ENCODE measurements at places on chromosomes 6 and 20. TPM values are rescaled to one million over a fixed set of nuclear protein-coding genes. Genes with fewer than 3 reads are reported as not detected.

DNA sequence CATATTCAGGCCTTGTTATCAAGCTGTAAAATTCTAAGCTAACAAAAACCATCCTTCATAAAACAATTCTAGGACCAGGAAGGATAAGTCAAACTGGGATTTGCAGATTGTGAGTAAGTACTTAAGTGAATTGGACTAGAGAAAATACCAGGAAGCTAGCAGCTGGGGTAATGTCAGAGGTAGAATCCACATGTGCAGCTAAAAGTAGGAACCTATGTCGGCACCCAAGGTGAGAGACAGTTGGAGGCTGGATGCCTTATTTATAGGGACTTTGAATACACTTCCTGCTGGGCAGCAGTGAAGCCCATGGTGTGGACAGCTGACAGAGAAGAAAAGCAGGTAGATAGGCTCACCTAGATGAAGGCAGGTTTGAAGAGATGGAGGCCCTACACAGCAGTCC lies 127.3 kb downstream of the FLRT3 start:
- no peaks in the 10 kb centered on the region for H3K4me1 ChIP-seq
- no peak for DNase-seq
- H3K27ac ChIP-seq, result no peak overlapping the region
- no peaks in the 10 kb centered on the region for H3K27me3 ChIP-seq
- no peak overlapping the region for H3K4me3 ChIP-seq

DNA sequence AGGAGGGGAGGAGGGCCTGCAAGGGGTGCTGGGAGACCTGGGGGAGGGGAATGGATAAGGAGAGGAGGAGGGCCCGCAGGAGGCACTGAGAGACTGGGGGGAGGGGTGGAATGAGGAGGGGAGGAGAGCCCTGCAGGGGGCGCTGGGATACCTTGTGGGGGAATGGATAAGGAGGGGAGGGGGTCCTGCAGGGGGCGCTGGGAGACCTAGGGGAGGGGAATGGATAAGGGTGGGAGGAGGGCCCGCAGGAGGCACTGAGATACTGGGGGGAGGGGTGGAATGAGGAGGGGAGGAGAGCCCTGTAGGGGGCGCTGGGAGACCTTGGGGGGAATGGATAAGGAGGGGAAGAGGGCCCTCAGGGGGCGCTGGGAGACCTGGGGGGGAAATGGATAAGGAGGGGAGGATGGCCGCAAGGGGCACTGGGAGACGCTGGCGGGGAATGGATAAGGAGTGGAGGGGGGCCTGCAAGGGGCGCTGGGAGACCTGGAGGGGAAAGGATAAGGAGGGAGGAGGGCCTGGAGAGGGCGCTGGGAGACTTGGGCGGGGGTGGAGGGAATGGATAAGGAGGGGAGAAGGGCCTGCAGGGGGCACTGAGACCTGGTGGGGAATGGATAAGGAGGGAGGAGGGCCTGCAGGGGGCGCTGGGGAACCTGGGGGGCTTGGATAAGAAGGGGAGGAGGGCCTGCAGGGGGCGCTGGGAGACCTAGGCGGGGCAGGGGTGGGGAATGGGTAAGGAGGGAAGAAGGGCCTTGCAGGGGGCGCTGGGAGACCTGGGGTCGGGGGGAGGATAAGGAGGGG lies 1.3 kb upstream of the CTCFL start:
- H3K4me3 ChIP-seq, result no peak overlapping the region
- no peaks in the 10 kb centered on the region for H3K27me3 ChIP-seq
- DNase-seq, result peak; percentile 15
- H3K27ac ChIP-seq, result no peak overlapping the region
- no peaks in the 10 kb centered on the region for H3K4me1 ChIP-seq
- H3K36me3 ChIP-seq, result no peaks in the 10 kb centered on the region

DNA sequence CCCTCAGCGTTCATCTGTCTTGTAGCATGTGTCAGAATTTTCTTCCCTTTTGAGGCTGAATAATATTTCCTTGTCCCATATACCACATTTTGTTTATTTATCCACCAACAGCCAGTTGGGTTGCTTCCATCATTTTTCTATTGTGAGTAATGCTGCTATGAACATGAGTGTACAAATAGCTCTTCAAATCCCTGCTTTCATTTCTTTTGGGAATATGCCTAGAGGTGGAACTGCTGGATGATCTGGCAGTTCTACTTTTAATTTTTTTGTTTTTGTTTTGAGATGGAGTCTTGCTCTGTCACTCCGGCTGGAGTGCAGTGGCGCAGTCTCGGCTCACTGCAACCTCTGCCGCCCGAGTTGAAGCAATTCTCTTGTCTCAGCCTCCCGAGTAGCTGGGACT lies 64.7 kb downstream of the SASH1 start:
- H3K27me3 ChIP-seq, result no peaks in the 10 kb centered on the region
- no peaks in the 10 kb centered on the region for H3K36me3 ChIP-seq
- DNase-seq, result no peak
- H3K4me1 ChIP-seq, result peaks cover 5% of the 10 kb centered on the region

DNA sequence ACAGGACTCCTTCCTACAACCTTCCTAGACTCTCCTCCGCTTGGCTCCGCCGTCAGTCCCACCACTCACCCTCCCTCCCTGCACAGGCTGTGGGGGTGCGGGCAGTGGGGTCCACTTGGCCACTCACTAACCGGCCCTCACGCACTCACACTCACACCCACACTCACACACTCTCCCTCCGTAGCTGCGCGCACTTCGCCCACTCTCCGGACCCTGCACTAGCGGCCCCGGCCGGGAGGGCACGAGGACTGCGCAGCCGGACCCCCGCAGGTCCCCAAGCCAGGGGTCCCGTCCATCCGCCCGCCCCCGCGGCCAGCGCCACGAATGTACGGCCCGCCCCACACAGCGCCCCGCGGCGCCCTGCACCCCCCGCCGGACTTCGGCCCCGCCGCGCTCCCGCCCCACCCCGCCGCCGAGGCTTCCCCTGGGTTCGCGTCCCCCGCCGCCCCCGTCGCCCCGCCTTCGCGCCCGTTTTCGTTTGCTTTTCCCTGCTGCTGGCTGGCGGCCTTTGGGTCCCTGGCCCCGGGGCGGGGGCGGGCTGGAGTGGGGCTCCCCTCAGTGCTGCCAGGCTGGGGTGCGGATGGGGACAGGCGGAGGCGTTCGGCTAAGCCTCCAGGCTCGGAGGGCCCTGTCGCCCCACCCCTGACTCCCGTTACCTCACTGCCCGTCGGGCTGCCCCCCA lies 23.0 kb upstream of the SLC22A7 start:
- H3K27ac ChIP-seq, result no peak overlapping the region
- H3K4me3 ChIP-seq, result no peak overlapping the region
- no peak for DNase-seq
- H3K27me3 ChIP-seq, result no peaks in the 10 kb centered on the region

GRCh38 chr20:13142143-13142542 lies 78.9 kb upstream of the ISM1 start:
- H3K36me3 ChIP-seq, result no peaks in the 10 kb centered on the region
- no peaks in the 10 kb centered on the region for H3K4me1 ChIP-seq
- no peak for DNase-seq
- H3K27me3 ChIP-seq, result peaks cover 9% of the 10 kb centered on the region

- no peak for DNase-seq
- no peaks in the 10 kb centered on the region for H3K36me3 ChIP-seq
- no peak overlapping the region for H3K4me3 ChIP-seq
- H3K4me1 ChIP-seq, result no peaks in the 10 kb centered on the region
- no peak overlapping the region for H3K27ac ChIP-seq
These were observed 253.2 kb upstream of the PLN start for GRCh38 chr6:118294906-118295305.

GRCh38 chr20:13034115-13034514 lies 25.3 kb downstream of the SPTLC3 start:
- no peaks in the 10 kb centered on the region for H3K36me3 ChIP-seq
- peaks cover 7% of the 10 kb centered on the region for H3K4me1 ChIP-seq
- no peaks in the 10 kb centered on the region for H3K27me3 ChIP-seq
- no peak overlapping the region for H3K27ac ChIP-seq
- no peak overlapping the region for H3K4me3 ChIP-seq
- no peak for DNase-seq

DNA sequence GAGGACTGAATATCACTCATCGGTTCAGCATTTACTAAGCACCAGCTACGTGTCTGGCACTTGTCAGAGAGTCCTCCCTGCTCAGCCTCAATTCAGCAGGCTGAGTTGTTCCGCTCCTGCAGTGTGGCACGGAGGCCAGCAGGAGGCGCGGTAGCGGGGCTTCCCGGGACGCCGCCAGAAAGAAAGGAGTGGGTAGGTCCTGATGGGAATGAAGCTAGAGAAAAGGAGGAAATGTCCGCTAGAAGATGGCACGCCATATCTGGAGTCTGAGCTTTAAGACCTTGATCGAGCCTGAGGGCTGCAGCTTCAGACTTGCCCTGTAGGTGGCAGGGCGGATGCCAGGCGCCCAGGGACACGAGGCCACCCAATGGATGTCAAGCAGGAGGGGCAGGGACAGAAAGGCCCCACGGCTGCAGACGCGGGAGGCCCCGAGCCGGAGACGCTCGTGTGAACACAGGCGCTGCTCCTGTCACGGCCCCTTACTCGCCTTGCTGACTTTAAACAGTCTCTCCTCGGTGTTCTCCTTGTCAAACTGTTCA lies 18.7 kb downstream of the SERPINB6 start:
- no peak overlapping the region for H3K4me3 ChIP-seq
- peaks cover 10% of the 10 kb centered on the region for H3K4me1 ChIP-seq
- H3K27me3 ChIP-seq, result no peaks in the 10 kb centered on the region

- no peaks in the 10 kb centered on the region for H3K27me3 ChIP-seq
- no peaks in the 10 kb centered on the region for H3K36me3 ChIP-seq
- no peak for DNase-seq
- H3K4me3 ChIP-seq, result peak overlapping the region; percentile 41
- H3K4me1 ChIP-seq, result peaks cover 22% of the 10 kb centered on the region
- H3K27ac ChIP-seq, result no peak overlapping the region
These were observed 54.0 kb upstream of the BTN3A2 start for GRCh38 chr6:26311012-26311384.

DNA sequence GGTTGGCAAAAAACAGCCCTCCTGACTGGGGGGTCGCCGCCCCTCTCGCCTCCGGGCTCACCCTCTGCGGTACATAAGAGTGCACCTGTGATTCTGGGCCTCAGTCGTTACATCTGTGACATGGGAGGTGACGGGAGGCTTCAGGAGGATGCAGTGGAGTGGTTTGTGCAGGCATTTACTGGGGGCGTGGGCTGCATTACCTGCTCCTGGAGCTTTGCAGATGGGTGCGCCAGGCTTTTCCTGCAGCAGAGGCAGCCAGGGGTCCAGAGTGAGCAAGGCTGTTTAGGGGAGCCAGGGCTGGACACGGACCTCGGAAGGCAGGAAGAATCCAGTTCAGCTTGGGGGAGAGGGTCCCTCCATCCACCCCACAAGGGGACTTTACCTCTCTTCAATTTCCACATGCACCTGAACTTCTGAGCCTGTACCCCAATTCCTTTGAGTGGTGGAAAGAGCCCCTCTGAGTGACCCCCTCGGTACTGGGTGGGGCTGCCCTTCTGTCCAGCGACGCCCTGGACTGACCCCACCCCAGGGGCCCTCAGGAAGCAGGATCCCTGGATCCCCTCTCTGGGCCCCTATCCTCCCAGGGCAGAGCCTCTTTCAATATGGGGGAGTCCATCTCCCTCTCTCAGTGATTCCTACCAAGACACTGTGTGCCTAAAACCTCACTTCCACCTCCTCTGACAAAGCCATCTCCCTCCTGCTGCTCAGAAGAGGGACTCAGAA lies 134.0 kb downstream of the TAF4 start:
- H3K4me1 ChIP-seq, result no peaks in the 10 kb centered on the region
- H3K27ac ChIP-seq, result no peak overlapping the region
- H3K36me3 ChIP-seq, result no peaks in the 10 kb centered on the region
- DNase-seq, result no peak

DNA sequence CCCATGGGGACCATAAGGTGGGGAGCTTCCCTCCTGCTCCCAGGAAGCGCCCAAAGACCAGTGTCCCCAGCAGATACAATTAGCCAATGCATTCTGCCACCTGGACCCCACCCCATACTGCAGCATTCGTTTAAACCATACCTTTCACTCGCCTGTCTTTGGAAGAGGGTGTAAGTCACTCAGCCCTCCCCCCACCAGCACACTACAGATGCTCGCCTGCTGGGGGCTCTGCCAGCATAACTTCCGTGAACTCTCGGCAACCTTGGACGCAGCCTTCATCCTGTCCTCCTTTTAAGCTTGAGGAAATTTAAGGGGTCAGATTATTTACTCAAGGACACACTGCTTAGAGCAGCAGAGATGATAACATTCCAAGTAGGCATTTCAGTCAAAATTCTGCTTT lies 94.4 kb upstream of the NAA20 start:
- no peak for DNase-seq
- H3K27me3 ChIP-seq, result no peaks in the 10 kb centered on the region
- H3K36me3 ChIP-seq, result no peaks in the 10 kb centered on the region
- no peak overlapping the region for H3K4me3 ChIP-seq

The LY6G6D gene
- not detected for total RNA-seq

The SIRPA gene
- 15.3 TPM for total RNA-seq

Data from HCT116 (cell line).